ENCODE measurements at places on chromosomes 7 and 10. TPM values are rescaled to one million over a fixed set of nuclear protein-coding genes. Genes with fewer than 3 reads are reported as not detected.

JCAD gene
- 12.9 TPM for total RNA-seq

DNA sequence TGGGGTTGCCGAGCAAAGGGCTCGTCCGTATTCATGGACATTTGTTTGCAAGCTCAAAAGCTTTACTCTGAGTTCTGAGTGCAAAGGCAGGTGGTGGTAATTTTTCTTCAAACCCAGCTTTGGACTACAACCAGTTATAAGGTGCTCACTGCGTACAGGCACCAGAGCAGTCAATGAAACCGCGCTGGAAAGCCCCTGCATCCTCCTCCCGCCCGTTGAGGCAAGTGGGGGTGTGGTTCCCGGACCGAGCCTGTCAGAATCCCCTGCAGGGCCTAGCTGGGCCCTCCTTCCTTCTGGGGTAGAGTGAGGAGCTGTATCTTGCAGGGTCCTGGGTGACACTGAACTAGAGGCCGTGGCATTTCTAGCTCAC lies 22.3 kb downstream of the AMZ1 start:
- no peak overlapping the region for H3K27ac ChIP-seq
- no peak for DNase-seq
- H3K4me1 ChIP-seq = no peaks in the 10 kb centered on the region

DNA sequence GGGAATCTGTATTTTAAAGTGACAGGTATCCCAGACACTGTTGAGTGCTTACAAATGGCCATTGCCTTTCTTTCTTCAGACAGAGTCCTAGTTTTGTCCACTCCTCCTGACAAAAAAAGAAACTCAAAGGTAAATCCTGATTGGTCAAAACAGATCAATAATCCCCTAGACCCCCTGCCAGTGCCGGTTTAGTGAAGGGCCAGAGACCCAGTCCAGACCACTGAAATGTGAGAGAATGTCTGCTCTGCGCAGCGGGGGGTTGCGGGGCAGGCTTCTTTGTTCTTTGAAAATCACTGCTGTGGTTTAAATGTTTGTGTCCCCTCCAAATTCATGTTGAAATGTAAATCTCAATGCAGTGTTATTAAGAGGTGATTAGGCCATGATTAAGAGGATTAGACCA lies 177.7 kb upstream of the GPR26 start:
- DNase-seq = no peak
- no peaks in the 10 kb centered on the region for H3K4me1 ChIP-seq
- no peaks in the 10 kb centered on the region for H3K27me3 ChIP-seq
- no peak overlapping the region for H3K4me3 ChIP-seq
- no peak overlapping the region for H3K27ac ChIP-seq

DNA sequence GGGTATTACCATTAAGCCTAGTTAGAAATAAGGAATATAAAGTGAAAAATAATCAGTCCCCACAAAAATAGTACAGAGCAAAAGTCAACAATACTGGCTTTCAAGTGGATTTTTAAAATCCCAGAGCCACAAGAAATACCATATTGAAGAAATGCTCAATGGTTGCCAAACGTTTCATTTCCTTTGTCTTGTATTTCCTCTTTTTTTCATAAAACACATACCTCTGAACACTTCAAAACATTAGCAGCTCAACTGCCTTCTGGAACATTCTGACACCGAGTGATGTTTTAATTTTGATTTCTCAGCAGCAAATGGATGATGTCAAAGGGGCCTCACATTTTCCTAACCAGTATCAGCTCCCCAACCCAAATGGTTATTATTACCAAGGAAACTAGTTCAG lies 10.5 kb downstream of the NOD1 start:
- no peaks in the 10 kb centered on the region for H3K36me3 ChIP-seq
- no peak overlapping the region for H3K27ac ChIP-seq
- no peak overlapping the region for H3K4me3 ChIP-seq
- peaks cover 44% of the 10 kb centered on the region for H3K4me1 ChIP-seq
- no peak for DNase-seq
- no peaks in the 10 kb centered on the region for H3K27me3 ChIP-seq

- H3K4me3 ChIP-seq = no peak overlapping the region
- DNase-seq = no peak
- H3K36me3 ChIP-seq = no peaks in the 10 kb centered on the region
- H3K27ac ChIP-seq = no peak overlapping the region
Measured at GRCh38 chr7:85851571-85852193, 664.8 kb upstream of the SEMA3D start.

- H3K4me1 ChIP-seq = peaks cover 22% of the 10 kb centered on the region
- H3K36me3 ChIP-seq = no peaks in the 10 kb centered on the region
- peak overlapping the region; percentile 28 for H3K27ac ChIP-seq
- no peak for DNase-seq
- H3K27me3 ChIP-seq = no peaks in the 10 kb centered on the region
- H3K4me3 ChIP-seq = no peak overlapping the region
Measured at GRCh38 chr7:24828891-24829661, 71.8 kb upstream of the GSDME start.

DNA sequence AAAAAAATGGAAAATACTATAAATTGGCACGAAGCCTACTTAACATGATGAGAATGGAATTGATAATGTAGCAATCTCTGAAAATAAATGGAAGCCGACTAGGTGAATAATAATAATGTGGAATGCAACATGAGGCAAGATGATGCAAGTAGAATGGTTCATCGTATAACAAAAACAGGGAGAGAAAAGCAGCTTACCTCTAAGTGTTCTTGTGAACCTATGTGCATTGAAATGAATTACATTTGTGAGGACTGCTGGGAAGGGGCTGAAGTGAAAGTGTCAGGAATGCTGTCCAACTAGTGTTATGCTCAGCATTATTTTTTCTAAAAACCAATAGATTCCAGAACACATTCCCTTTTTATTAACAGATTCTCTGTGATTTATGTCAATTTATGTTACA lies 440.6 kb upstream of the LRRN3 start:
- no peaks in the 10 kb centered on the region for H3K36me3 ChIP-seq
- no peaks in the 10 kb centered on the region for H3K4me1 ChIP-seq
- H3K4me3 ChIP-seq = no peak overlapping the region
- H3K27ac ChIP-seq = no peak overlapping the region
- H3K27me3 ChIP-seq = no peaks in the 10 kb centered on the region

GATA3 gene
- 0.64 TPM for total RNA-seq

TES gene
- total RNA-seq = 6.8 TPM

DNA sequence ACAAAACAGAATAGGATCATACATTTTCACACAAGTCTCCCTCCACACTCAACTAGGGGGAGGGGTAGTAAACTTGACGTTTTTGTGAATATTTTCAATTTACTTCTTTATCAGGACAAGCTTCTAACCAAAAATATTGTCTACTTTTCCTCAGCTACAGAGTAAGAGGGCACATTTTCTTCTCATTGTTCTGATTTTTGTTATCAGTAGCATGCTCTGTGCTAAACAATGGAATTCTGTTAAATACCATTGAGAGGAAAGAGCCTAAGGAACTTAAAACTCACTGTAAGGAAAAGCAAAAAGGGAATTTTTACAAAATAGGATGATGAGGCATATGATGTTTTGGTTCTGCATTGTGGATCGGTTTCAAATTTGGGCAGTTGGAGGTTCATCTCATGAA lies 41.2 kb downstream of the ANLN start:
- no peaks in the 10 kb centered on the region for H3K27me3 ChIP-seq
- no peaks in the 10 kb centered on the region for H3K36me3 ChIP-seq
- H3K4me1 ChIP-seq = no peaks in the 10 kb centered on the region

- H3K27me3 ChIP-seq = no peaks in the 10 kb centered on the region
- no peak overlapping the region for H3K27ac ChIP-seq
- peaks cover 11% of the 10 kb centered on the region for H3K4me1 ChIP-seq
Measured at GRCh38 chr7:70502117-70502863, 629.7 kb upstream of the GALNT17 start.

- no peak for DNase-seq
- H3K36me3 ChIP-seq = no peaks in the 10 kb centered on the region
- H3K4me3 ChIP-seq = no peak overlapping the region
- no peak overlapping the region for H3K27ac ChIP-seq
- H3K4me1 ChIP-seq = no peaks in the 10 kb centered on the region
Measured at GRCh38 chr7:151431768-151432311, 8.1 kb downstream of the CRYGN start.

GRCh38 chr10:78614267-78614666 lies 454.5 kb upstream of the ZMIZ1 start:
- H3K36me3 ChIP-seq = no peaks in the 10 kb centered on the region
- H3K4me1 ChIP-seq = no peaks in the 10 kb centered on the region
- no peak overlapping the region for H3K4me3 ChIP-seq
- H3K27me3 ChIP-seq = no peaks in the 10 kb centered on the region

DNA sequence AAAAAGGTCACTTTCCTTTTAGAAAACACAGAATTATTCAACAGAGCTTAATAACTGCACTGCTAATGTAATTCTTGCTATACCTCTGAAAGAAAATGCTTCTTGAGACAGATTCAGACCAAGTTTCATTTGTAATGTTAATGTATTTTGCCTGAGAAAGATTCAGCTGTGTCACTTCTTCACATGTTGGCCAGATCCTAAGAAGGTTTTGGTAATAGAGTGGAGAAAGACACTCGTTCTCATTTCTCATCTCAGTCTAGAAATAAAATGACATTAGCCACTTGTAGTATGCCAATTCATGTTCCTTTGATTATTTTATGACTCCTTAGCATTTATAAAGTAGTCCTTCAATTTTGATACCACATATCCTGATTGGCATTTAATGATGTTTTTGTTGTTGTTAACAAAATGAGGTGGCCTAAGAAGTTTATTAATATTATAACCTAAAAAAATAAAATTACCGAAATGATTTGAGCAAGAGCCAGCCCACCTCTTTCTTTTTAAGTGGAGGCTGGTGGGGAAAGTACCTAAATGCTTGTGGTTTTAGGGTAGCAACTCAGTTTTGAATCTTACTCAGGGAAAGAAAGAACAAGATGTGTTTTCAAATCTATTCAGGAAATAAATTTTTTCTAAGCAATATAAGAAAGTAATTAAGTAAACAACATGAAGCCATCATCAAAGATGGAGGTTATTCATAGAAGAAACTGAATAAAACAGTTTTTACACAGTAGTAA lies 16.4 kb upstream of the ELAPOR2 start:
- H3K27me3 ChIP-seq = no peaks in the 10 kb centered on the region
- H3K36me3 ChIP-seq = no peaks in the 10 kb centered on the region
- H3K4me1 ChIP-seq = no peaks in the 10 kb centered on the region
- DNase-seq = no peak
- no peak overlapping the region for H3K4me3 ChIP-seq

- peaks cover 47% of the 10 kb centered on the region for H3K36me3 ChIP-seq
- DNase-seq = no peak
- H3K27me3 ChIP-seq = no peaks in the 10 kb centered on the region
- H3K27ac ChIP-seq = no peak overlapping the region
Measured at GRCh38 chr7:38223306-38223705, 45.3 kb downstream of the STARD3NL start.

C10orf105 gene
- total RNA-seq = not detected

All from psoas muscle (tissue), 8 donors.